ENCODE measurements at places on chromosomes 3 and 15.

- DNase-seq, result no peak
Observed at GRCh38 chr3:55480911-55481743, 6.0 kb downstream of the WNT5A start.

- DNase-seq, result no peak
Observed at GRCh38 chr15:76866008-76866407, 39.1 kb downstream of the SCAPER start.

DNA sequence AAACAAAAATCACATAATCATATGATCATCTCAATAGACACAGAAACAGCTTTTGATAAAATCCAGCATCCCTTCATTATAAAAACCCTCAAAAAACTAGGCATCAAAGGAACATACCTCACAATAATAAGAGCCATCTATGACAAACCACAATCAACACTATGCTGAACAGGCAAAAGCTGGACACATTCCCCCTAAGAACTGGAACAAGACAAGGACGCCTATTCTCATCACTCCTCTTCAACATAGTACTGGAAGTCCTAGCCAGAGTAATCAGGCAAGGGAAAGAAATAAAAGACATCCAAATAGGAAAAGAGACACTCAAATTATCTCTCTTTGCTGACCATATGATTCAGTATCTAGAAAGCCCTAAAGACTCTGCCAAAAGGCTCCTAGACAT lies 54.9 kb upstream of the SLC12A8 start:
- no peak for DNase-seq

- no peak for DNase-seq
Observed at GRCh38 chr3:24310887-24311286, 183.8 kb downstream of the THRB start.

- no peak for DNase-seq
Observed at GRCh38 chr3:49840388-49840787, 16.0 kb downstream of the TRAIP start.

DNA sequence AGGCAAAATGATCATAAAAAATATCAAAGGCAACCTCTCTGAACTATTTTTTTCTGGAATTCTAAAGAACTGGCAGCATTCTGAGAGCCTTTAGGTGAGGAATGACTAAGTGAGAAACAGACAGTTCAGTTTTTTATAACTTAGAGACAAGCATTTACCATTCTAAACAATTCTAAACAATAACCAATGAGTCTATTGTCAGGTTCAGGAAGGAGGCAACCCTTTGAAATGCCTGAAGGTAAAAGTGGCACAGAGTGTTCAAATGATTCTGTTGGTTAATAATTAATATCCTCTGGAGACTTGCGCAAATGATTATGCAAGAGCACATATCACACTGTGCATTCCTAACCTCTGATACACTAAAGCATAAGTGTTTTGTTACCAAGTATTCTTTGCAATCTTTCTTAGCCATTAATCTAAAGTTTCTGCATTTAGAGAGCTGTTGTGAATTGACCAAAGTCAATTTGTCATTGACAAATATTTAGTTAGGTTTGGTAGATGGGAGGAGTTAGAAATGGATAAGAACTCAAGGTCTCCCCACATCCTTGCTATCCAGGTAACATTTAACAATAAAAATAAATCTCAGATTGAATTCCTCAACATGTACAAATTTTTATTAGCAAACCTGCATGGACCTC lies 9.2 kb upstream of the TGFBR2 start:
- peak; percentile 33 for DNase-seq

GRCh38 chr3:136068708-136069107 lies 103.2 kb downstream of the PPP2R3A start:
- no peak for DNase-seq

All from HFF-Myc (cell line).